Thoracic aorta endothelial cell (primary cell): ENCODE measurements at places on chromosomes 7 and 10. TPM values are rescaled to one million over a fixed set of nuclear protein-coding genes. Genes with fewer than 3 reads are reported as not detected.

The NXPH1 gene
- not detected in 2 replicates for total RNA-seq

The ASNS gene
- total RNA-seq, result 18.1 and 29.9 TPM in 2 replicates

The CALML3 gene
- total RNA-seq, result not detected in 2 replicates

The RNLS gene
- total RNA-seq, result 3.2 and 5.7 TPM in 2 replicates

The AKR1C3 gene
- 98.7 and 144 TPM in 2 replicates for total RNA-seq

The RPS24 gene
- 2,760 and 3,175 TPM in 2 replicates for total RNA-seq

The ETV1 gene
- 8.8 and 15.2 TPM in 2 replicates for total RNA-seq

The PROSER2 gene
- total RNA-seq, result 9.0 and 10.2 TPM in 2 replicates

The HABP2 gene
- not detected in 2 replicates for total RNA-seq

The NME8 gene
- not detected in 2 replicates for total RNA-seq

The FAM221A gene
- 2.1 and 3.7 TPM in 2 replicates for total RNA-seq

The SPDYE2B gene
- not detected in 2 replicates for total RNA-seq

The FANK1 gene
- 1.2 TPM in 2 replicates for total RNA-seq

The SLC16A9 gene
- total RNA-seq, result 1.5 and 9.6 TPM in 2 replicates

The PAX2 gene
- total RNA-seq, result not detected in 2 replicates

The DNAH11 gene
- 1.5 and 4.2 TPM in 2 replicates for total RNA-seq

The TUBB8 gene
- 0.07 TPM in 1 of 2 replicates, not detected in the other for total RNA-seq

The DRGX gene
- total RNA-seq, result not detected in 2 replicates

The PON2 gene
- 113 and 132 TPM in 2 replicates for total RNA-seq

The GHITM gene
- 186 and 202 TPM in 2 replicates for total RNA-seq

The NKX2-3 gene
- 2.4 TPM in 1 of 2 replicates, not detected in the other for total RNA-seq

The CTNNA3 gene
- not detected in 2 replicates for total RNA-seq

The APBB1IP gene
- not detected in 2 replicates for total RNA-seq

The NPY4R gene
- total RNA-seq, result not detected in 2 replicates

The NUTM2B gene
- 0.22 and 0.27 TPM in 2 replicates for total RNA-seq

The SPDYE6 gene
- total RNA-seq, result not detected in 2 replicates

The FEZF1 gene
- not detected in 2 replicates for total RNA-seq

The LRRC4 gene
- total RNA-seq, result 1.3 and 1.7 TPM in 2 replicates

The CAMK2B gene
- total RNA-seq, result 1.1 and 1.8 TPM in 2 replicates

The TMEM168 gene
- total RNA-seq, result 35.4 and 37.3 TPM in 2 replicates

The TCAF2 gene
- 14.5 and 31.0 TPM in 2 replicates for total RNA-seq

The PSMG3 gene
- 16.9 and 17.0 TPM in 2 replicates for total RNA-seq

The TRIM50 gene
- not detected in 2 replicates for total RNA-seq

The ADAMTS14 gene
- not detected in 2 replicates for total RNA-seq

The SAP25 gene
- 0.53 TPM in 1 of 2 replicates, not detected in the other for total RNA-seq

The HPSE2 gene
- total RNA-seq, result not detected in 2 replicates

The OPN4 gene
- not detected in 2 replicates for total RNA-seq

The KIF20B gene
- 36.0 and 54.3 TPM in 2 replicates for total RNA-seq

The MICU1 gene
- total RNA-seq, result 39.1 and 45.9 TPM in 2 replicates

The ARMS2 gene
- total RNA-seq, result not detected in 2 replicates

The SLC29A3 gene
- 1.3 and 2.1 TPM in 2 replicates for total RNA-seq
